ENCODE measurements at places on chromosomes 12 and 14.

DNA sequence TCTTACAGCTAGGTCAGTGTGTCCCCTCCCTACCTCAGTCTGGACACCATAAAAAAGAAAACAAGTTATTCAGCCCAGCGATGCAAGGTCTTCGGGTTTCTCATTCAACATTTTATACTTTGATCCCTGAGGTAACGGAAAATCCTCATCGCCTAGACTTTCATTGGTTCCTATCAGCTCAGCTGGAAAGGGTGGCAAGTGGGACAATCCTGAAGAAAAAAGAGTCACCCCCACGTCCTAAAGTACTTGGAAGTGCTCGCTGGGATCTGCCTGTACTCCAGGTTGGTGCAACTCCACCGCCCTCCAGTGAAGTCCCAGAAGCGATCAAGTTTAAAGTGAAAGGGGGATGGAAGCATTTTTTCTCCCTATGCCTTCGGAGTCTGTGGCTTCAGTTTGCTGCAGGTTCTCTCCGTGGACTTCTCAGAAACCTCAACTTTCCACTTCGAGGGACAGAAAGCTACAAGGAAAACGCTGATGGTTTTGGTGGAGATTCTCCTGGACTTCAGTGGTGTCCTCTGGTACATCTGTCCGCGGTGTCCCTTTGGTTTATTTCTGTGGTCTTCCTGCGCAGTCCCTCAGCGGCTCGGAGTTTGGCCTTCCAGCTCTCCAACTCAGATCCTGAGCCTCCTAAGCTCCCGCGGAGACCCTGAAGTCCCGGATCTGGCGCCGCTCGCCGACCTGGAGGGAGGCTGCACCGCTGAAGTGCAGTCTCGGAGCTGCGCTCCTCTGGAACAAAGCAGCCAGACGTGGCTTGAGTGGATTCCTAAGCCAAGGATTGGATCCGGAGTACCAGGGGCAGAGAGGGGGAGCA is 1.8 kb upstream of the LRFN5 start:
- DNase-seq: no peak

GRCh38 chr14:69331206-69331605 is 66.9 kb downstream of the ERH start:
- DNase-seq: no peak

- no peak for DNase-seq
Observed at GRCh38 chr12:49793620-49794019, 34.6 kb downstream of the NCKAP5L start.

DNA sequence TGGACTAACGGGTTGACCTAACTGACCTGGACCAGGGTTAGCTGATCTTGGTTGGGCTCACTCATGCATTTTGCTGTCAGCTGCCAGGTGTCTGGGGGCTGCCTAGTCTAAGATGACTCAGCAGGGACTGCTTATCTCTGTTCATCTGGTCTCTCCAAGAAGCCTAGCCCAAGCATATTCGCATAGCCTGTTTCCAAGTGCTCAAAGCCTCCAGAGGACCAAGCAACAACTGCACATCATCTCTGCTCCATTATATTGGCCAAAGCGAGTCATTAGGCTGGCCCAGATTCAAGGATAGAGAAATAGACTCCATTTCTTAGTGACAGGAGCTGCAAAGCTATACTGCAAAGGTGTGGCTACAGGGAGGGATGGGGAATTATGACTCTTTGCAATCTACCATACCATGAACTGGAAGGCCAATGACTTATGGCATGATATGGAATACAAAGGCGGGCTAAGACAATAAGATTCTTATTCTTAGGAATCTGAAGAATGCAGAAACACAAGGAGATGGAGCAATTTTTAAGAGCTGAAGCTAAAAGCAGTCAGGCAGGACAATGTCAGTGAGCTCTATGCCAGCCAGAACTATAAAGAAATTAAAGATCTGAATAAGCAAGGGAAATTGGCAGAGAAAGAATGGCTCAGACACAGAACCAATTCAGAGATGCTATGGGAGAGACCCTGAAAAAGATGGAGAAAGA is 194.6 kb upstream of the FSCB start:
- no peak for DNase-seq

- no peak for DNase-seq
Observed at GRCh38 chr12:43964033-43964432, 128.2 kb downstream of the TMEM117 start.

DNA sequence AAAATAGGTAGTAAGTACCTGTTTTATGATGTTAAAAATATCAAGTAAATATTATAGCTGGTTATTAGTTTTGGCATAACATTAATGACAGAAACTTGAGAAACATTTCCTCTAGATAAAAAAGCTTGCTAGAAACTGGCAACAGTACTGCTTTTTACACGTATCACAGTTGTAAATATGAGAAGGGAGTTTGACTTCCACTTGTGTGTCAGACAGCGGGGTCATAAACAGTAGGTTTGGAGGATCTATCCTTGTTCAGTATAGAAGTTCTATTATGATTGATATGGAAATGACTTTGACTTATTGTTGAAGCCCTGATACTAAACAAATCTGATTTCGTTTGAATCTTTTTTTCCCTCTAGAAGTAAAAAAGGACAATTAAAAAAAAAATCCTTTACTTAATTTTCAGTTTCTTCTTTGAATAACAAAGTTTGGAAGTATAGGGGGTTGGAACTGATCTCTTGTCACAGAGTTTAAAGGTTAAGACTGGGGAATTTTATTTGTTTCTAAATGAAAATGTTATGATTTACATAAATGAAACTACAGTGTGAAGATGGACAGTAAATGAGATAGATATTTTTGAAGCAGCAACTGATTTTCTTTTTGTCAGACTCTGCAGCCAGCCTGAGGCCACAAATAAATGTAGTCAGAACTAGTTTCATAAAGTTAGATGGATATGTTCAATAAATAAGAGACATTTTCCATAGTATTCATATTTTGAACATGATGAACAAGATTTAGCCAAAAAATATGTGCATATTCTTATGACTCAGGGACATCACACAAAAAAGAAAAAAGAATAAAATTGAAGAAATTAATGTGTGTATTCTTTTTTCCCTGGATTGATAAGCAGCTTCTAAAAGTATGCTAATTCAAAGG is 50.1 kb downstream of the WNK1 start:
- DNase-seq: no peak

GRCh38 chr14:74616507-74616906 is 4.5 kb upstream of the LTBP2 start:
- no peak for DNase-seq

DNA sequence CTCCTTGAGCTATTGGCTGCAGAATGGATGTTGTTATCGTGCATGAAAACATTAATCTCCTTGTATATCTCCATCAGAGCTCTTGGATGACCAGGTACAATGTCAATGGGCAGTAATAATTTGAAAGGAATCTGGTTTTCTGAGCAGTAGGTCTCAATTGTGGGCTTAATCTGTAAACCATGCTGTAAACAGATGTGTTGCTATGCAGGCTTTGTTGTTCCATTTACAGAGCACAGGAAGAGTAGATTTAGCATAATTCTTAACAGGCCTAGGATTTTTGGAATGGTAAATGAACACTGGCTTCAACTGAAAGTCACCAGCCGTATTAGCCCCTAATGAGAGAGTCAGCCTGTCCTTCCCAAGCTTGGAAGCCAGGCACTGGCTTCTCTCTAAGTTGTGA is 50.4 kb downstream of the ATG14 start:
- DNase-seq: no peak

All from activated naive CD8-positive, alpha-beta T cell treated with anti-CD3 and anti-CD28 coated beads, Interleukin-2, amount 10 ng/mL, durations not matched to agents 7 days and 5 days (primary cell).